ENCODE measurements at places on chromosomes 1 and 21. TPM values are rescaled to one million over a fixed set of nuclear protein-coding genes. Genes with fewer than 3 reads are reported as not detected.

Gene HCRTR1
- 1.1 TPM for total RNA-seq

Gene DNASE2B
- 0.16 TPM for total RNA-seq

- DNase-seq = no peak
Measured at GRCh38 chr1:168223681-168224540, 1.9 kb upstream of the SFT2D2 start.

DNA sequence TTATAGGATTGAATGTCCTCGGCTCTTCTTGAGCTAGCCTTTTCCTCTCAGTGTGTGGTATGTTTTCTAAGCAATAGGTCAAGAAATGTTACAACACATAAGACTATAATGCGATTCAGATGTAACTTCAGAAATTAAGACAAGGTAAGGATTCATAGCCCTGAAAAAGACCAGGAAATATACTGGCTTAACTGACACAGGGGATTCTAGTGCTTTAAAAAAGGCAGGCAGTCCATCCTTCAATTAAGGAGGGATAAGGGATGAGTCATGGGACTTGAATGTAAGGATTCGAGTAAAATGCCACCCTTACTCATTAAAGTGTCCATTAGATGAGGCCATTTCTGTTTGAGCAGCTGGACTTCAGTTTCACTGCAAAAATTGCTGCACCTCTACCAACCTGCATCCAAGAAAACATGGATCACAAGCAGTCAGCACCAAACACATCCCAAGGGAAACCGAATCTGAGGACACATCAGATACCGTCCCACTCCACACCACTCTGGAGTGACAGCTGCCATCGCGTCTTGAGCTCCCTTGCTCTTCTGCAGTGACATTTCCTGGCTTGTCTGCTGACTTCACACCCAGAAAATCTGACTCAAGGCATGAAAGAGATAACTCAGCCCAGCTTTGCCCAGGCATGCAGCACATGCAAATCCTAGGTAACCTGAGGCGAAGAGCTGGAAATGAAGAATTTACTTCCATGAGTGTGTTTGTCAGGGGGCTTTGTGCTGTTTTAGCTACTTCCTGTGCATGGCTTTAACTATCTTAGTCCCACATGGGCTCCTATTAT lies 37.8 kb downstream of the NGF start:
- no peak for DNase-seq

- no peak for DNase-seq
Measured at GRCh38 chr1:169110689-169111447, 4.4 kb downstream of the ATP1B1 start.

DNA sequence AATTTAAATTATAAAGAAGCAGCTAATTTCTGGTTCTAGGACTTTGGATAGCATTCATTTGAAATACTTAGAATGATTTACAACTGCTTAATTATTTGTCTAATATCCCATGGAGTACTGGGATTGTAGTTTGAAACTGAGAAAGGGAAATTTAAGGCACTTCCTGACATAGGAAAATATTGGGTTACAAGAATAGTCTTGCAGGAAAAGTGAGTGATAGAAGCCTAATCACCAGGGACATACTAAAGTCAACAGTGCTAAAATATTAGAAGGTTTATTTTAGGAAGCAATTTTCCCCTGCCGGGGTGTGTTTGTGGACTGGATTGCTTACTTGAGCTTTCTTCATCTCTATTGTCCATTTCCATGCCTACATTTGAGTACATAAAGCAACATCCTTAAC lies 661.6 kb downstream of the ADGRL2 start:
- DNase-seq = no peak

DNA sequence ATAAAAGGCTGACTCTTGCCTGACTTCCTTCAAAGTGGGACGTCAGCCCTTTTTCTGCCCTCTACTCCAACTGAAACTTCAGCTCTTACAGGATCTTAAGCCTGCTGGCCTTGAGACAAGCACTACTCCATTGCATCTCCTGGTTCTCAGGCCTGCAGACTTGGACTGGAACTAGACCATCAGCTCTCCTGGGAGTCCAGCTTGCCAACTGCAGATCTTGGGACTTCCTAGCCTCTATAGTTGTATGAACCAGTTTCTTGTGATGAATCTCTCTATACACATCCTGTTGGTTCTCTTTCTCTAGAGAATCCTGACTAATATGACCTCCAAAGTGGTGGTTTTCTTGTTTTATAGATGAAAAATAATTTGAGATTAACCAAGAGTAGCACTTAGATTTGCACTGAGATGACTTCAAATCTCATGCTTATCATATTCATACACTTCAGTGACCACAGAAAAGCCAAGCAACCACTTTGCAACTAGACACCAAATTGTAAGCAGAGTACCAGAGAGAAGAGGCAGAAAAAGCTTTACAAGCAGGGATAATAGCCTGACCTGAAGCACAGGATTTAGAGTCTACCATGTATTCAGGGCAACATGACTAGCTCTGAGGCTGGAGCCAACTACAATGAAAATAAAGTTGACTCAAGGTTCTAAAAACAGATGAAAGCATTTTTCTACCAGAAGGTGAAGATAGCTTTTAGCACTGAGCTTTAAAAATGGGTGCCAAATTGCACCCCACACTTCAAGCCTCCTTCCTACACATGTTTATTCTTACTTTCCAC lies 661.3 kb upstream of the USP24 start:
- DNase-seq = no peak

GRCh38 chr1:109470245-109470644 lies 3.9 kb downstream of the SYPL2 start:
- no peak for DNase-seq

GRCh38 chr1:8600336-8600735 lies 217.1 kb downstream of the RERE start:
- DNase-seq = no peak

DNA sequence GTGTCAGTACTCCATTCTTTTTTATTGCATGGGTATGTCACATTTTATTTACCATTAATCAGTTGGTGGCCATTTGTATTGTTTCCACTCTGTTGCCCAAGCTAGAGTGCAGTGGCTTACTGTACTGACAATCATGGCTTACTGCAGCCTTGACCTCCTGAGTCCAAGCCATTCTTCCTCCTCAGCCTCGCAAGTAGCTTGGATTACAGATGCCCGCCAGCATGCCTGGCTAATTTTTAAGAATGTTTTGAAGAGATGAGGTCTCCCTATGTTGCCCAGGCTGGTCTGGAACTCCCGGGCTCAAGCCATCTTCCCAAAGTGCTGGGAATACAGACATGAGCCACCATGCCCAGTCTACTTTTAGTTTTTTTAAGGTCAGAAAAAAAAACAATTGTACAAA lies 813 bp upstream of the SFT2D2 start:
- DNase-seq = no peak
